ENCODE measurements at places on chromosomes 16 and 17.

DNA sequence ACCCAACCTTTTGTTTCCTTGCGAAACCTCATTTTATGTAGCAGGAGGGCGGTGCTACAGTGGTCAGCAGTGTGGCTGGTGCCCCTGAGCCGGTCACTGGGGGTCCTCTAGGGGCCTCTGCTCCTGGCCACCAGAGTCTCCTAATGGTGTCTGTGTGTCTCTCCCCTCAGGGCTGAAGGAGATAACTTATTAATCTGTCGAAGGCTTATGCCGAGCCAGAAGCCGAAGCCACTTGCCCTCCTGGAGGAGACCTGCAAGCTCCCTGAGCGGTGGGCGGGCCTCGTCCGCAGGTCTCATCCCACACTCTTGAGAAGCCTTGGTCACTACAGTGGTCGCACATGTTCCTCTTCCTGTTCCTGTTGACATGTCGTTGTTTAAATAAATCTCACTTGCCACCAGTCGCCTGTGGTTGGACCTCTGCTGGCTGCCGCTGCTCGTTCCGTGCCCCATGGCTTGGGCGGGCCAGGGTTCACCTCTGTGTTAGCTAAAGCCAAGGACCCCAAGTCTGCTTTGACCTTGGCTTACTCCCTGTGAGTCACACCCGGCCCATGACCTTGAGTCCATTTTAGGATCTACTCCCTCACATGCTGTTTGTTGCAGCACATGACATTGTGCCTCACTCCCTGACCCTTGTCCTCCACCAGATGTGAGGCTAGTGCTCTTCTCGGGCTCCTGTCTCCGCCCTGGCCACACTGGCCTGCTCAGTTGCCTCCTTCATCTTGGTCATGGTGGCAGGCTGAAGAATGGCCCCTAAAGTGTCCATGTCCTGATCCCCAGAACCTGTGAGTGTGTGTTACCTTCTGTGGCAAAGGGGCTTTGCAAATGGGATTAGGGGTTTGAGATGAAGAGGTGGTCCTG is 38.7 kb upstream of the AQP8 start:
- no peak for DNase-seq

DNA sequence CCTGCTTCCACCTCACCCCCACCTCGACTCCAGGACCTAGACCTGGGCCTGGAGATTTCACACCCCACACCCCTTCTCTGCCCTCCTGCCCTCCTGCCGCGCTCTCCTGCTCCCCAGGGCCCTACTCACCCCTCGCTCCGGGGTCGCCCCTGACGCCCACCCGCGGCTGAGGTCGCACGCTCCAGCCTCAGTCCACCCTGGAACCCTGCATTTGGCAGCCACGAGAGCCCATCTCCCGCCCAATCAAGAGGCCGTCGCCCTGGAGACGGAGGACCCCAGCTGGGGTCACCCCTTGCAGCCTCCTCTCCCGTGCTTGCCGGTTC is 16.1 kb downstream of the TLE7 start:
- no peak for DNase-seq

- no peak for DNase-seq
Observed at GRCh38 chr17:68785565-68786486, 169.4 kb downstream of the ABCA8 start.

- DNase-seq = peak; percentile 41
Observed at GRCh38 chr16:56191156-56191815, at the start of gene GNAO1. TSS of gene GNAO1 (plus strand) at chr16:56191489. CDS start at chr16:56192236, 747 bp downstream.

DNA sequence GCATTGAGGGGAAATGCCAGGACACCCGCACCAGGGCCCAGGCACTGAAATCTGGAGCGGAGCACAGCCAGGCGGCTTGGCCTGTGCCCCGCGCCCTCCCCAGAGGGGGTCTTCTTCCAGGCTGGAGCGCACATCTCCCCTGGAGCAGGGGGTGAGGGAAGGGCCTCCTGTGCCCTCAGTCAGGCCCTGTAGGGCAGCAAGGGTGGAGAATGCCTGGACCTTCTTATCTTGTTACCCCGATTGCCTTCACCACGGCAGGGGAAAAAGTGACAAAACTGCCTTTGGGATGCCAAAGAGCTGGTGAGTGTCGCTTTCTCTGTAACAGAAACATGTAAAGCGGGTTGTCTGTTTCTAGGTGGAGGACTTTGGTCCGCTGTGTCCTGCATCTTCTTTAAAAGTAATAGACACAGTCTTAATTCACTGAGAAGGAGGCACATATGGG is 48.3 kb upstream of the BAHCC1 start:
- no peak for DNase-seq

- peak; percentile 31 for DNase-seq
Observed at GRCh38 chr17:42422412-42422957, 571 bp downstream of the CAVIN1 start.

- DNase-seq = no peak
Observed at GRCh38 chr17:30360086-30360808, 18.5 kb upstream of the CPD start.

GRCh38 chr17:45894022-45894784 is at the start of gene MAPT:
TSS of gene MAPT (plus strand) at chr17:45894554. CDS start at chr17:45962338, 67,784 bp downstream.
- peak; percentile 79 for DNase-seq

- DNase-seq = no peak
Observed at GRCh38 chr17:81394377-81394920, 808 bp upstream of the BAHCC1 start.

- no peak for DNase-seq
Observed at GRCh38 chr17:37737971-37738370, 6.9 kb downstream of the HNF1B start.

DNA sequence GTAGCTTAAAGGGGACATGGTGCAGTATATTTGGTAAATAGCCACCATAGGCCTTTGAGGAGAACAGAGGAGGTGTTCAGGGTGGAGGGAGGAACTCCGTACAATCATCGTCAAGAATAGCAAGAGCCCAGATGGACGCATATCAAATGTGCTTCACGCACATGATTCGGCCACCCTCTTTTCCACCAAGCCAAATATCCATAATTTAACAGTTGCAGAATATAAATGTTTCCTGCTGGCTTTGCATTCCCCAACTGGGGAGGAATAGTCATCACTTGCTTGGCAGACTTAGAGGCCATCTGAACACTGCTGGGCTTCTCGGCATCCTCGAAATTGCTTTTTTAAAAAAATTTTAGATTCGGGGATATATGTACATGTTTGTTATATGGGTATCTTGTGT is 111.9 kb upstream of the ERCC4 start:
- DNase-seq = no peak

DNA sequence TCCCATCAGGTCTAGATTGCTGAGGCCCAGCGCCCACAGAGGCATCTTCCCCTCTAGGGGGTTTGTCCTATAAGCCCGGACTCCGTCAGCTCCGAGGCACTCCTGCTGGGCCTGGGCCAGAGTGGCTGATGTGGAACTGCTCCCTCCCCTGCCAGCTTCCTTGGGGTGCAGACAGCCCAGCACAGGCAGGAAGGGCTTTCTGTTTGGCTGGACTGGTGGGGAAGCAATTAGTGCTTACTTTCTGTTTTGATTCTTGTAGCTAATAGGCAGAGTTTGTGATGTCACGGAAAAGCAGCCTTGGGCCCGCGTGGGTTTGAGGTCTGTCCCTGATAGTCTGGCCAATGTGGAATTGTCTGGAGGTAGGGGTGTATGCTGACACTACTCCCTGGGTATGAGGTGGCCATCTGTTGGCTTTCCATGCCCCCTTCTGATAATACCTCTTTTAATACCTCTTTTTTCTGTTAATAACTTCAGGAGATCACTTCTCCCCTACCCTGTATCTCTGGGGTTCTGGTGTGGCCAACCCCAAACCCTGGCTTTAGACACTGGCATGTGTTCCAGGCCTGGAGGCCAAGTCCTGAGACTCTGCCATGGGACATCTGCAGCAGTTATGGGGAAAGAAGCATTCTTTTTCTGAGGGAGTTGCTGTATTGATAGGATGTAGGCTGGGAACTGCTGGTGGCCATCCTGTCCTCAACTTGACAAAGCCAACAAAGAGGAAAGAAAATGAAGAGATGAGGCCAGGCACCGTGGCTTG is 190.9 kb downstream of the RAB11FIP4 start:
- no peak for DNase-seq

DNA sequence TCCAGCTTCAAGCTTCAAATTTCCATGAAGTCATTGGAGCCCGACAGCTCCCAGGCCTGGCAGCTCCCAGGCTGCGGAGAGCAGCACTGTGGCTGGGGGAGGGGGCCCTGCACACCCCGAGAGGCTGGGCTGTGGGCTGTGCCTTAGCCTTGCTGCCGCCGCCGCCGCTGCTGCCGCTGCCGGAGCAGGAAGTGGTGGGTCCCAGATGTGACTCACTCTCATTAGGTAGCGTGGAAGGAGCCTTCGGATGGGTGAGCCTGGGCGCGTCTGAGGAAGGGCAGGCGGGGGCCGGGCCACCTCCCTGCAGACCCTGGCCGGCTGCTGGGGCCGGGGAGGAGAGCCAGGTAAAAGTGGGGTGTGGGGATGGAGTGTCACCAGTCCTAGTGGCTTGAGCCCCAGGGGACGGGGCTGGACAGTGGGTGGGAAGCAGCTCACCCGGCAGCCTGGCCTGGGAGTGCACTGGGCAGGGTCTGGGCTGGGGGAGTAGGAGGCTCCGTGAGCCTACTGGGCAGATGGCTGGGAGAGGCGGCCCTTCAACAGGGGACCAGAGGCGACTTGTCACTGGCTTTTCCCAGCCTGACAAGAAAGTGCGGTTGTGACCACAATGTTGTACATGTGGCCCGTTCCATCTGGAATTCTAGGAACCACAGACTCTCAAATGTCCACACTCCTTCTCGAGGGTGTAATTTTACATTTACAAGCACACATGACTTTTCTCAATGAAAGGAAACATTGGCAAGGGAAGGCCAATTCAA is at the start of gene ADCY7:
Gene ADCY7 (plus strand): TSS at position 215 of the 755 bp plus-strand sequence. CDS start 21,629 bp downstream, outside the sequence.
- peak; percentile 81 for DNase-seq

DNA sequence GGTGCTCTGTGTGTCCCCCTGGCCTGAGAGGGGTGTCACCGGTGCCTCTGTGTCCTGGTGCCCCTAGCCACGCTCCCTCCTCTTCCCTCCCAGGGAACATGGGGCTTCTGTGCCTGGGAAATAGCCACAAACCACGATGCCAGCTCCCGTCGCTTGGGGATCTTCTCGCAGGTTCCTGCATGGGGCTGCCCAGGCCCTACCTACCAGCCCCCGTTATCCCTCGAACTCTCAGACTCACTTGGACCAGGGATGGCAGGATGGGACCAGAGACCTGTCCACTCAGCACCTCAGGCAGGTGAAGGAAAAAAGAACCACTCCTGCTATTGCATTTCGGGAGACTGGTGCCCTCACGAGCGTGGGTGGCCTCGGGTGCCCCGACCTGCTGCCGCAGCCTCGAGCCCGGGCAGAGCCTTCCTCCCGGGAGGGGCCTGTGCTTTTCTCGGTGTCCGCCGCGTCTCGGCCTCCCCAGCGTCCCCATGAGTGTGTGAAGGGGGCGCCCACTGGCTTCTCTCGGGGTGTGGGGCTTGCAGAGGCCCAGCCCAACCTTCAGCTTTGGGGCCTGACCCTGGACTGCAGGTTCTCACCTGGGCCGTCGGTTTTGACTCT is 41.0 kb upstream of the GNG13 start:
- DNase-seq = no peak

GRCh38 chr16:28917095-28917494 is 7.9 kb downstream of the RABEP2 start:
- no peak for DNase-seq

GRCh38 chr17:6326483-6326882 is 108.4 kb downstream of the AIPL1 start:
- no peak for DNase-seq

DNA sequence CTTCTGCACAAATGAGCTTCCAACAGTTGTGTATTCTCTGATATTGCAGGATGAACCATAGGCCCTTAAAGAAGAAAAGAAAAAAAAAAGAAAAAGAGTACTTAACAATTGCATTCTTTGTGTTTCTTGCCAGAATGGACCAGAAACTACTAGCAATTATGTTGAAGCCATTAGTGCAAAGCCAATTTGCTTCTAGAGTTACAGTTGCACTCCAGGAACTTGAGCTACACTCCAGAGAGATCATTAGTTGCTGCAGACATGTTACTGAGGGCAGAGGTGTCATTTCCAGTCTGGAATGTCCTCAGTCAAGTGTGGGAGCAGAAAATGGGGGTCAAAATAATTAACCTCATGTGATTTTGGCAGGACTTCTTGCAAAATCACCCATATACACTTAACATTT is 85.6 kb upstream of the CCL2 start:
- no peak for DNase-seq

GRCh38 chr16:67393111-67393787 is at the start of gene TPPP3:
TSS of gene TPPP3 (minus strand) at chr16:67393498. CDS start at chr16:67391111, 2,387 bp downstream.
- no peak for DNase-seq

DNA sequence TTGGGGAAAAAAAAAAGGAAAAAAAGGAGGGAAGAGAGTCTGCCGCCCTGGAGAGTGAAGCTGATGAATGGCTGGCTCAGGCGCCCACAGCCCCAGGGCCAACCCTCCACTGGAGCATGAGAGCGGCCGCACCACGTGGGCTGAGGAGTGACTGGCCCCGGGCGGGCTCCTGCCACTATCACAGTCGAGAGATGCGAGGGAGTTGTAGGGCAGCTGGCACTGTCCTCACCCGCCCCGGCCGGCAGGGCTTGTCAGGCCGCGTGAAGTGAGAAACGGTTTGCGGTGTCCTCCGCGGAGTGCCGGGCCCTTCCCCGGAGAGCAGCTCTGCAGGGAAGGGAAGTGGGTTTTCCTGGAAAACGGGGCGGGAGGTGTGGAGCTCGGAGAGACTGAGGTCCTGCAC is 45.9 kb downstream of the JPH3 start:
- DNase-seq = no peak

GRCh38 chr17:74454197-74455024 is 12.0 kb upstream of the CD300A start:
- DNase-seq = no peak

DNA sequence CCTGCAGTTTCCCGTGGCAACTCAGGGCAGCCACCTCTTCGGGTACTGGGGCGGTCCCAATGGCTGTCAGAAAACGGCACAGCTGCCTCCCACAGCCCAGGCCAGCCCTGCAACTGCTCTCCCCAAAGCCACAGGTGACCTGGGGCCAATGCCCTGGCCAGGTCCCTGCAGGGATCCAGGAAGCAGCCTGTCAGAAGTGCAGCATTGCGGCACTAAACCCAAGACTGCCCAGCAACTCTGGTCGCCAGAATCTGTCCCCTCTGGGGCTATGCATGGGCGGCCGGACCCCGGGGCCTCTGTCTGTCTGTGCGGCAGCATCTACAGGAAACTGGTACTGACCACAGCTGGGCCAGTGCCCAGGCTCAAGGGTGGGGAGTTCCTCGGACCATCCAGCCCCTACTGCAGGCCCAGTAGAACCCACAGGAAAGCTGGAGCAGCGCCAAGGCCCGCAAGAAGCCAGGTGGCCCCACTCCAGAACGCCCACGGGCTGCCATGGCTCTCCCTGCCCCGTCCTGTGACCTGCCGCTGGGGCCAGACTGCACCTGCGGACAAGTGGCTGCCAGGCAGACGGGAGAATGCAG is 5.5 kb downstream of the CYBC1 start:
- DNase-seq = no peak

All from activated CD4-positive, alpha-beta T cell treated with anti-CD3 and anti-CD28 coated beads, Interleukin-2, amount 50 U/mL, for 4 hours (primary cell).